ENCODE measurements at places on chromosomes 7 and 10. TPM values are rescaled to one million over a fixed set of nuclear protein-coding genes. Genes with fewer than 3 reads are reported as not detected.

Gene SCIN
- 0.25 TPM for total RNA-seq

Gene MYH16
- not detected for total RNA-seq

Gene RNF148
- total RNA-seq, result 0.63 TPM

Gene GAD2
- not detected for total RNA-seq

Gene FBXW4
- total RNA-seq, result 27.4 TPM

Gene TMEM196
- not detected for total RNA-seq

Gene BEND7
- total RNA-seq, result 3.2 TPM

Gene ADAM8
- not detected for total RNA-seq

- DNase-seq, result peak; percentile 12
These were observed 44.4 kb upstream of the SLIT1 start for GRCh38 chr10:97230146-97230545.

GRCh38 chr10:3056280-3057037, 10.9 kb upstream of the PFKP start:
- peak; percentile 26 for DNase-seq

DNA sequence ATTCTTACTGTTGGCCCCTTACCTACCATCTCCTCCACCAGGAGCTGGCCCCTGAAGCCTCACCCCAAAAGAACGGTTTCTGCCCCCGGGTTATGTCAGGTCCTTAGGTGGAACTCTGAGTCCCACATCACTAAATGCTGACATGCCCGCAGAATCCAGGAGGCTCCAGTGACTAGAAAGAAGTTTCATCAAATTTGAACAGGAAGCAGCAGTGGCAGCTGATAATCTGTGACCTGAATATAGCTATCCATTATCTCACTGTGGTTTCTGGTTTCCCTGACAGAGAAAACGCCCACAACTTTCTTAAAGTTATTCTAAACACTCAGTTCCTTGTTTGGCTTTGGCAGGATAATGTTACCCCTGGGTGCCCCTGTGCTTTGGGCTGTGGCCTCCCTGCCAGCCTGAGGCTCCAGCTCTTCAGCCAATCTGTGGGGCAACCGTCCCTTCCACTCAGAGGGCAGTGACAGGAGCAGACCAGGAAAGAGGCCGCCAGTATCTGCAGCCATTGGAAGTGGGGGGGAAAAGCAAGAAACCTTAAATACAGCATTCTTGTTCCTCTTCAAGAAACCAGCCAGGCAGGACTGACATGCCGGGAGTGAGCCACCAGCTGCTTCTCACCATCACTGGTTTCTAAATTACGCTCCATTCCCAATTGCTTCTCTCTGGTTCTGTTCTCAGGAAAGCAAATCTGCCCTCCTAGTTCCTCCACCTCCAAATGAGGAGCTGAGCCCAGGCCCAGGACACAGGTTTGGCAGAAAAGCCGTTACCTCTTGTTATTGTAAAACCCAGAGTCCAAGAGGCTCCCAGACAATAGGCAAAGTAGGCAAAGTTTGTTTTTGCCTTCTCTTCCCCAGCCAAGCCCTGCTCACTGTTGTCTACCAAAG, 41.2 kb upstream of the VCL start:
- peak; percentile 39 for DNase-seq

GRCh38 chr7:103094102-103094501, 19.2 kb downstream of the ARMC10 start:
- peak; percentile 22 for DNase-seq

DNA sequence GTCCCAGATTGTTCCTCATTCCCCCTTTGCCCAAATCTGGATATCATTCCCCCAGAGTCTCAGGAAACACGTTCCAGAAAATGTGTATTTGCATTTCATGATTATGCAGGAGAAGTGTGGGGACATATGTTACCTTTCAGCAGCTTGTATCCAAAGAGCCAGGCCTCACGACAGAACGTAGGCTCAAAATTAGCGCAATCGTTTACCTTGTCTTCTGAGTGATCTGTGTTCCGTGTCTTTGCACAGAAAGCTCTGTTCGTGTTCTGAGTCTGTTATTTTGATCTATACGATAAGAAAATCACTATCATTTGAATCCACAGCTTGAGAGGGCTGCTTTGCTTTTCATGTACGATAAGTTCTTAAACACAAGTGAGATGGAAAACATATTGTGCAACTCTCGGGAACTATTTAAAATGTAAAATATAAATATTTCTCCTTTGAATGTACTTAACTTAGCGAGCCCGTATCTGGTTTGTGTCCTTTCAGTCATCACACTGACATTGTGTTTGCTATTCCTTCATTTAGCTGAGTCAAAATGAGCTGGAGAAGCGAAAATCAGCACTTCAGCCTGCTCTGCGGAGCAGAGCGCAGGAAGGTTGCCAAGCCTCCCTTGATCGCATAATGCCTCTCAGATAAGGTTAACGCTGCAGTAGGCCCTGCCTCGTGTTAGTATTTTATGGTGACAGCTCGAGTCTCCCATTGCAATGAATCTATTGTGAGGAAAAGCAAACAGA, 80.2 kb upstream of the CACNB2 start:
- DNase-seq, result peak; percentile 90

DNA sequence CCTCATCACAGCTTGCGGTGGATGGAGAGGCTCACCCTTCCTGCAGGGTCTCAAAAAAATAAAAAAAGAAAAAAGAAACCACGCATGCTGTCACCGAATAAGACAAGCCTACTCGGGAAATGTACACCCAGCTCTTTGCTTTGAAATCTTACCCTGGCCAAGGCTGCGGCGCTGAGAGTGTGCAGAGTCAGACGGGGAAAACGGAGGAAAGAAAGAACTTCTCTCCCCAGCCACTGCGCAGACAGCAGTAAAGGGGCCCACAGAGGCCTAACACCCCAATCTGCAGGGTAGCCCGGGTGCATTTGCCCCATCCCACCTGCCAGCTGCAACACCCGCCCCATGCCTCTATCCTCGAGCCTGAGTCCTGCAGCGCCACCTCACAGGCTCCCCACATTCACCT, 14.8 kb downstream of the SLIT1 start:
- no peak for DNase-seq

DNA sequence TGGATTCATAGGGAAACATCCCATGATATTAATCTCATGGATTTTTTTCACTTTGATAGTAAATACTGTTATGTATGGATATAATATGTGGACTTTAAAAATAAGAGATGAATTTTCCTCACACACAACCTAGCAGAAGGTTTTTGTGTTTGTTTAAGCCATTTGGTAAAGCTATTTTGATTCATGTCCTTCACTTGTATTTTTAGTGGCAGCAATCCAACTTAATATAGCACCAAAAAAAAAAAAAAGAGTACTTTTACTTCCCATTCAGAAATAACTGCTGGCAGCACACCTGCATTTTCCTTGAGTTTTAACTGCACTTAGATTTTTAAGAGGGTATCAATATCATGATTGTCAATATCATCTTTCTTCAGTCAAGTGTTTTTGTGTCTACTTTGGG, 60.0 kb downstream of the MCMBP start:
- DNase-seq, result no peak

- no peak for DNase-seq
These were observed 22.0 kb upstream of the OCM2 start for GRCh38 chr7:98011996-98012395.

- DNase-seq, result no peak
These were observed 104.6 kb downstream of the MLLT10 start for GRCh38 chr10:21638681-21639080.

- peak; percentile 10 for DNase-seq
These were observed 17.1 kb upstream of the ZNF800 start for GRCh38 chr7:127409629-127410028.

DNA sequence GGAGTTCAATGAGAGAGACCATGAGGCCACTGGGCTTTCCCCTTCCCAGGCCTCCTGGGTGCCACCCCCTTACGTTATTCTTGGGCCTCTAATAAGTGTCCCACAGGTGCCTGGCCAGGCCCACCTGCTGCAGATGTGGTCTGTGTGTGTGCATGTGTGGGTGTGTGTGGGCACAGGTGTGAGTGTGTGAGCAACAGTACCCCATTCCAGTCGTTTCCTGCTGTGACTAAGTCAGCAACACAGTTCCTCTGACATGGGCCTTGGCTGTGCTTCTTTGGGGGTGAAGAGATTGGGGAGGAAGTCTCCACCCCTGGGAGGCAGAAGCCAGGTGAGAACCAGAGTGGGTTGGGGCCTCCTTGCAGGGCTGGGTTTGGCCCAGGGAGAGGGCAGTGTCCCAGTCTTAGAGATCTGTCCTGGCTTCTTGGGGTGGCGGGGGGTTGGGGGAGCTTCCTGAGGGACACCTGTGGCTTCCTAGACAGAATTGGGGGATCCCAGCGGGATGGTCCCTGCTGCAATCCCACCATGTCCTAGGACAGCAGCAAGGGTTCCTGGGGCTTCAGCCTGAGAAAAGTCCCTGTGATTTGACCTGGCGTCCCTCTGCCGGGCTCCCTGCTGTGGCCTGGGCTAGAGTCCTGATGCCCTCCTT, 4.1 kb upstream of the PILRB start:
- DNase-seq, result no peak
